ENCODE measurements at places on chromosomes 5 and 9.

- DNase-seq = no peak
Observed at GRCh38 chr9:71760901-71761300, 7.4 kb downstream of the CEMIP2 start.

GRCh38 chr5:170053896-170054295, 51.8 kb upstream of the FOXI1 start:
- DNase-seq = no peak

- DNase-seq = no peak
Observed at GRCh38 chr5:39159811-39160490, 59.4 kb downstream of the FYB1 start.

- no peak for DNase-seq
Observed at GRCh38 chr5:60797482-60798153, 46.5 kb downstream of the ELOVL7 start.

DNA sequence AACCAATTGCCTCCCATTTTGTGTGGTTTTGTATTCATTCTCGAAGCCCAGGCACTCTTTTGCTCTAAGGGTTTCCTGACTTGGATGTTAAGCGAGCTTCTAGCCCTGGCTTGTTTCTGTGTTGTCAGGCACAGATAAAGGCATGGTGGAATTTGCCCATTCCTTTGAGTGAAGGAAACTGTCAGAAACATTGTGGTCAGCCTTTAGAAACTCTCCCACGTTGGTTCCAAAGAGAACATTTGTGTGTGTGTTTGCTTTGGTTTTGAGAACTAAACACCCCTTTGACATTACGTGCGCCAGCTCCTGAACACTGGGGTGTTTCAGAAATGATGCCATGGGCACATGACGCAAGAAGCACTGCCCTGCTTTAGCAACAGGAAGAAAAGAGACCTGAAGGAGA, 320.9 kb downstream of the NTRK2 start:
- no peak for DNase-seq
